Stimulated activated CD4-positive, alpha-beta T cell treated with anti-CD3 and anti-CD28 coated beads, Interleukin-4, amount 100 ng/mL, for 1 hour (primary cell): ENCODE measurements at places on chromosomes 11 and 22.

DNA sequence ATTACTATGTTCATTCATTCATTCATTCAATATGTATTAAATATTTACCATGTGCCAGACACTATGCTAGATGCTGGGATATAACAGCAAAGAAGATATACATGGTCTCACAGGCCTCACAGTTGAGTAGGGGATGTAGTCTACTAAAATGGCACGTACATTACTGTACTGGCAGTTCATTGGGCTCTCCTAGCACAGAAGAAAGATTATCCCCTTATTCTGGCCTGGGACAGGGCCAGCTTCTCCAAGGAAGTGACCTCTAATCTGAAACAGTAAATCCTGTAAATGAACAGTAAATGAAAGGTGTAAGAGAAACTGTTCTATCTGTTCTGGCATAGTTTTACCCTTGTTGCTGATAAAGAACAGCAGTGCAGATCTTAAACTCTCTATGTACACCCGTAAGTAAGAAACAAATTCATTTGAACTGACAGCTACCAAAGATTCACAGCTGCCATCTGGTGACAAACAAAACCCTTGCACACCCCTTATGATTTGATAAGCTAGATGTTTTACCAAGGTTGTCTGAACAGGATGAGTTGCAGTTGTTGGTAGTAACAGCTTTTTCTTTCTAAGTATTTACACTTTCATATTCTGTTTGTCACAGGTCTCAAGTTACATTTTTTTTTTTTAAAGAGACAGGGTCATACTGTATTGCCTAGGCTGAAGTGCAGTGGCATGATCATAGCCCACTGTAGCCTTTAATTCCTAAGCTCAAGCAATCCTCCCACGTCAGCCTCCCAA lies 263.1 kb downstream of the TMEM135 start:
- no peak for DNase-seq

GRCh38 chr11:78379039-78379670 lies 38.5 kb downstream of the GAB2 start:
- no peak for DNase-seq

DNA sequence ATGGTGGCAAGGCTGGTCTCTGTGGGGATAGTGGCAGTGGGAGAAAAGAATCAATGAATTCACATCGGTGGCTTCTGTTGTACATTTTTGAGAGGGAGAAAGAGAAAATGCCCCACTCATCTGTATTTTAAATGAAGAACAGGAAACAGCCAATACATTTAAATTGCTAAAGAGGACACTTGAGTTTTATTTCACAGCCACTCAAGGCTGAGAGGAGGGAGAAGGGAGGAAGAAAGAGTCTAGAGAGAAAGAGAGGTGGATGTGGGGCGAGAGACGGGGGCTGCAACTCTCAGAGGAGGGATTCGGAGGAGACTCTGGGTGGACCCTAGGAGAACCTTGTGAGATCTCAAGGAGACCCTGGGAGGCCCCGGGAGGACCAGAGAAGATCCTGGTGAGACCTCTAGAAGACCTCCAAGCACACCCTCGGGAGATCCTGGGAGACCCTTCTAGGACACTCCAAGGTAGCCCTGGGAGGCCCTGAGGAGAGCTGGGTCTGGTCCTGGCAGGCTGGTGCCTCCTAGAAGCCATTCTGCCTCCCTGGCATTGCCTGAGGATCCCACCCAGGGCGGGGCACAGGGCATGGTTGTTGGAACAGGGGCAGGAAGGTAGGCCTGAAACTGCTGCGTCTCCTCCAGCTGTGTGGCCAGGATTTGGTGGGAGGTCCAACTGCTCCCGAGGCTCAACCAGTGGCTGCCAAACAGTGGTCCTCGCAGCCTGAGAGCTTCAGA lies 91.0 kb upstream of the SHISAL1 start:
- DNase-seq = no peak

- DNase-seq = no peak
Measured at GRCh38 chr11:24400059-24400665, 96.7 kb upstream of the LUZP2 start.

GRCh38 chr11:92329646-92330045 lies 105.0 kb downstream of the FAT3 start:
- DNase-seq = no peak

DNA sequence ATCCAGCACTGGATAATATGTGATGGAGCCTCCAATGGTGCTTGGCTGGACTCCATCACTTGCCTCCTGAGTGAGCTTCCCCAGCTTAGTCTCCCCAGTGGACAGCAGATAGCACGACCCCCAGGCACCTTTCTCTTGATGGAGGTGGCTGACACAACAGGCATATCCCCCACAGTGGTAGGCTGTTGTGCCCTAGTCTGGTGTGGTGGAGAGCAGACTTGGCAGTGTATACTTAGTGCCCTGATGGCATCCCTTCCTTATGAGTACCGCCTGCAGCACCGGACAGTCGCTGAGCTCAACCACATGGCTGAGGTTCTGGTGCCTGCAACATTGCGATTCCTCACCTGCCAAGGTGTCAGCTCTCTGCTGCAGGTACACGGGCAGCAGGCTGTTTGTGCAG lies 50.1 kb downstream of the DNHD1 start:
- DNase-seq = no peak
